Stimulated activated CD4-positive, alpha-beta T cell treated with anti-CD3 and anti-CD28 coated beads, Interleukin-1b, Interleukin-23, amount 100 ng/mL, for 1 hour (primary cell): ENCODE measurements at places on chromosomes 13 and 19.

GRCh38 chr19:14402332-14403144 is 16.6 kb downstream of the DDX39A start:
- no peak for DNase-seq

- DNase-seq = no peak
Observed at GRCh38 chr19:14540741-14541525, 11.5 kb downstream of the TECR start.

DNA sequence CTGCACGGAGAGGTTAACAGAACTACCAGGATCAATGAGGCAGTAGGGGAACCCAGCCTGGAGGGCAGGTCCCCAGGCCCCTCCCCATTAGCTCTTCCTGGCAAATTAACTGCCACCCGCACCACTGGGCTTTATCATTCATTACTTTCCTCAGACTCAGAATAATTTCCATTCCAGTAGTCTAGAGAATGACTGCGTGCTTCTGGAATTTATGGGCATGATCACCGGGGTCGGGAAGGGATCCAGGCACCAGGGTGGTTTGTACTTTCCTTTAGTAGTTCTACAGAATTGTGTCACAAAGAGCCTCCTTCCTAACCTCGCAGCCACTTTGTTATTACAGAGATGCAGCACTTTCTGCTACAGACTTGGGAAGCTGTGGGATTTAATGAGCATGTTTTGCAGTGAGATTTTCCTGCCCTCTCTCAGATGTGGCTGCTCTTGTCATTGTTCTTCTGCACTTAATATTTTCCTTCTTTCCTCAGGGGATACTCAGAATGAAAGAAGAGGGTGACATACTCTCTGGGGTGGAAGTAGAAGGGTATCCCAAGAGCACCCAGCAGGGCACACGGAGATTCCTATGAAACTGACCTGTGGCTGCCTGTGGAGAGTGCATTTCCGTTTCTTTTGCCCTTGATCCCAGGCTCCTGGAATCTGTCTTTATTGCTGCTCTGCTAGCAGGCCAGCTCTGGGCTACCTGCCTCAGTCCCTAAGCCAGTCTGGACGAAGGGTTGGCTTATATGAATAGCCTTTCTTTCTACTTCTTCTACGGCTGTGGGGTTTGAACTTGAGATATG is 285.0 kb upstream of the SLC10A2 start:
- no peak for DNase-seq

- DNase-seq = no peak
Observed at GRCh38 chr13:23637829-23638228, 67.6 kb downstream of the TNFRSF19 start.

- no peak for DNase-seq
Observed at GRCh38 chr19:55273978-55274707, 5.8 kb downstream of the HSPBP1 start.

DNA sequence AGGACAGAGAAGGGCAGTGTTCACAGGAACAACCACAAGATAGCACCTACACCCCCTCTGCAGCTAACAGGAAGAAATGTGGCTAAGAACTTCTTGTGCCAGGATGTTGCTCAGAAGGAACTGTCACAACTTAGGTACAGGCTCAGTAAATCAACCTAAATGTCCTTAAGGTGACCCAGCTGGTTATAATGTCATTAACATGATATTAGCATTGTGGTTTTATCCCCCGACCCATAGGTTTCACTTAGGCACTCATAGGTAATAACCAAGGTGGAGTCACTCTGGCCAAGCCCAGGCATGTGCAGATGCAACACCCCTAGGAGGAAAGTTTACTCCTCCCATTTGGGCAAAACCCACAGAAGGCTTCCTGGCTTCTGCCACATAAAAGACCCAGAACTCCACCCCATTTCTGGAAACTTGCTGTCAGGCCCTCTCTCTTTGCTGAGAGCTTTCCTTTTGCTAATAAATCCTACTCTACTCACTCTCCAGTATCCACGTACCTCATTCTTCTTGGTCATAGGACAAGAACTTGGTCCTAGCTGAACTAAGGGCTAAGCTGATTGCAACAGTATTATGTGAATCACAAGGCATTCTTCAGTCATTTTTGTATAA is 951.3 kb downstream of the SLITRK5 start:
- no peak for DNase-seq

DNA sequence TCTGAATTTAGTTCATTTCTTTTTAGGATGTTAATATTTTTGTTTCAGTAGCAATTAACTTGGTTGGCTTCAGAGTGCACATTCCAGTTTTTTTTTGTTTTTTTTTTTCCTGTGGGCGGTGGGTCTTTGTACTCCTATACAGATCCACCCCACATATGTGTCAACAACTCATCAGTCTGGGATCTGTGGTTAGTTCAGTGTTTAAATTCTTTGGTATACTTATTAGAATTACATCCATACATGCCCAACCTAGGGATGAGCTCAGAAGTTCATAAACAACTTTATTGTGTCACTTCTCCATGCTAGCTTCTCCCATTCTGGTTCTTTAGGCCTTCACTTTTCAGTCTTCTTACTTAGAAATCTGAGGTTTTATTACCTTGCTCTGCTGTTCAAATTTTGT is 50.9 kb downstream of the PCCA start:
- no peak for DNase-seq

DNA sequence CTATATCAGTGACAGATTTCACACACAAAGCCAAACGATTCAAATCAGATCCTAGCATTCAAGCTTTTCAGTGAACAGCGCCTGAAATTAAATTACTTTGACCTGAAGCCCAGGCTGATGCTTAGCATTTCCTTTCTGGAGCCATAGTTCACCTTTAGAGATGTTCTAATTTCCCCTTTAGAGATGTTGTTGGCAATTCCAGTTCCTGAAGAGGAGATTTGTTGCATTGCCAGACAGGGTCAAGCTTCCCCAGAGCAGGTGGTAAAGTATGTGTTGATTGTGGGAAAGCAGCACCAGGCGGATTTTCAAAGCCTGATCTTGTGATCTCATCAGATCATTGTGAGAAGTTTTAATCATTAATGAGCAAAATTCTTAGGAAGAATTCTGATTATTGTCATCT is 609.8 kb upstream of the KLF12 start:
- DNase-seq = no peak

DNA sequence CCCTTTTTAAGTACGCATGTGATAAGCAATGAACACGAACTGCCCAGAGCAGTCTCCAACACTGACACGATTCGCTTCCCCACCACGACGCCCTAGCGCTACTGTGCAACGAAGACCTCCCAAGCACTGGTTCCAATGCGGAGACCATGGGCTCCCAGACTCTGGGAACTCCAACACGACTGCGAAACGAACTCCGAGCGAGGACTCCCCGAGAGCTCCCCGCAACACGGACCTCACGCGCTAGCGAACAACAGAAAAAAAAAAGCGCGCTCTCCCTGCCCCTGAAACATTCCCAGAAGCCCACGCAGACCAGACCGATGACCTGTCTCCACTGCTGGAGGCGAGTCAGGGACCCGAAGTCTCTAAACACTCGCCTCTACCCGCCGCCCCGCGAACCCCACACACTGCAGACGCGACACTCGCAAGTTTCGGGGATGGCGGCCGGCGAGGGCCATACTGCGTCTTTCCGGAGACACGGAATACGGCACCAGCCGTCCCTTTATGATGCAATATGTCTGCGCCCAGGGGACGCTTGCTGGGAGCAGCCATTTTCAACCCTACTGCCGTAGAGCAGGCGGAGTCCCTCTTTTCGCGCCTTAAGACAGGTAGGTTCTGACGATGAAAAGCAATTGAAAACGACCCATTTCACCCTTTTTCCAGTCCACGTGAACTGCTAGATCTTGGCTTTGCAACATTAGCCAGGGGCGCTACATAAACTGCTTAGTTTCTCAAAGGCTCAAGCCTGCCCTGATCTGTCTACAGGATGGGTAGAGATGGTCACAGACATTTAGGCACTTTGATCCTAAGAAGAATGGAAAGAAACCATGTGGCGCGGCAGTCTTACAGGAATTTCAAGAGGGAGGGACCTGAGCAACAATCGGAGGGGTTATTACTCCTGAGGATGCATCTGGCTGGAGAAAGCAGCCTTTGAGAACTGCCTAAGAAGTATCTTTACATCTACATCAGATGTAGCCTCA is at the start of gene ZNF577:
Gene ZNF577, minus strand, starts transcription at position 430 of the 977 bp plus-strand sequence. CDS start 7,569 bp downstream, outside the sequence.
- peak; percentile 29 for DNase-seq

GRCh38 chr19:2084993-2085720 is 11.0 kb downstream of the MOB3A start:
- DNase-seq = peak; percentile 92

DNA sequence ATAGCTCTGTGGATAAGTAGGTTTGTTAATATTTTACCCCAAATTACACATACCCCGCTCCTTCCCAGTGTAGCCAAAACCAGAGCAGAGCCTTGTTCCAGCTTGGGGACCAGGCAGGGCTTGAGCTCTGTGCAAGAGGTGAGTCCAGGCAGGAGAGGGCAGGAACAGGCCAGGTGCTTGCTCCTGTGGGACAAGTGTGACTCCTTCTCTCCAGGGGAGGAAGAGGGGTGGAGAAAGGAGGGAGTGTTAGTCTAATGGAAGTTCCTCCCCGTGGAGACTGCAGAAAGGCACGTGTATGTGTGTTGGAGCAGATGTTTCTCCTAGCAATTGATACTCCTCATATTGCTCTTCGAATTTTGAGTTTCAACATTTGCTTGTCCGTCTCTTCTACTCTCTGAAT is 201.0 kb downstream of the FGF9 start:
- no peak for DNase-seq

DNA sequence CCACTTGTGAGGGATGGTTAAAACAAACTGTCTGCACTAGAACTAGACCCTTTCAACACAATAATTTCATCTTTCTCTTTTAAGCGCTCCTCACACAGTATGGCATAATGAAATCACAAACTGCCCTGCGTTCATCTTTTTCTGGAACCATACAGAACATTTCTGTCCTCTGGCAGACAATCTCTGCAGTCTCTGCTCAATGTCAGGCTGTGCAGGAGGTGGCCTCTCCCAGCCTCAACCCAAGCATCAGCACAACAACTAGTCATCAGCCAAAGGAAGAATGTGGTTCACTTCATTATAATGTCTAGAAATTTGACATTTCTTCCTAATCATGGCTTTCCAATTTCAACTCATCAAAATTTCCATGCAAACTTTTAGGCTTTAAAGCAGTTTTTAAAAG is 125.1 kb upstream of the STARD13 start:
- no peak for DNase-seq

DNA sequence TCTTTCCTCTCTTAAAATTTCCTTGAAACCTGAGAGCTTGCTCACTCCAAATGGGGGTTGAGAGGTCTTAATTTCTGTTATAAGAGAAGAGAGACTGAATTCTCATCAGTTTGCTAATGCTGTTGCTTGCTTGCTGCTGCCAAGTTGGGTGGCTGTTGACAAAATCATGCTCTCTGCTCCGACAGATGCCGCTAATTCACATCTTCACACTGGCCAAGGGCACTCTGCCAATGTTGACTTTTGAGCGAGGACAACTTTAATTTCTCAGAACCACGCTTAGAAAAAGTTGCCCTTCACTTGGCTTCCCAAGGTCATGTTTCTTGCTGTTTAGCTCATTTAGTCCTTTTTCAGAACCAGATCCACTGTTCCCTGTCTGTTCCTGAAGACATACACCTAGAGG is 402.9 kb downstream of the HS6ST3 start:
- DNase-seq = no peak

DNA sequence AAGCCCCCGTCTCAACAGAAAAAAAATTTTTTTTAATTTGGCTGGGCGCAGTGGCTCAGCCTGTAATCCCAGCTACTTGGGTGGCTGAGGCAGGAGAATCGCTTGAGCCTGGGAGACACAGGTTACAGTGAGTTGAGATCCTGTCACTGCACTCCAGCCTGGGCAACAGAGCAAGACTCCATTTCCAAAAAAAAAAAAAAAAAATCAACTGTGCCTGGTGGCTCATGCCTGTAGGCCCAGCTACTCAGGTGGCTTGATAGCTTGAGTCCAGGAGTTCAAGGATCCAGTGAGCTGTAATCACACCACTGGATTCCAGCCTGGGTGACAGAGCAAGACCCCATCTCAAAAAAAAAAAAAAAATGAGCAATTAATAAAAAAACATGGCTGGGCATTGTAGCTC is 1.3 kb upstream of the DOHH start:
- no peak for DNase-seq

DNA sequence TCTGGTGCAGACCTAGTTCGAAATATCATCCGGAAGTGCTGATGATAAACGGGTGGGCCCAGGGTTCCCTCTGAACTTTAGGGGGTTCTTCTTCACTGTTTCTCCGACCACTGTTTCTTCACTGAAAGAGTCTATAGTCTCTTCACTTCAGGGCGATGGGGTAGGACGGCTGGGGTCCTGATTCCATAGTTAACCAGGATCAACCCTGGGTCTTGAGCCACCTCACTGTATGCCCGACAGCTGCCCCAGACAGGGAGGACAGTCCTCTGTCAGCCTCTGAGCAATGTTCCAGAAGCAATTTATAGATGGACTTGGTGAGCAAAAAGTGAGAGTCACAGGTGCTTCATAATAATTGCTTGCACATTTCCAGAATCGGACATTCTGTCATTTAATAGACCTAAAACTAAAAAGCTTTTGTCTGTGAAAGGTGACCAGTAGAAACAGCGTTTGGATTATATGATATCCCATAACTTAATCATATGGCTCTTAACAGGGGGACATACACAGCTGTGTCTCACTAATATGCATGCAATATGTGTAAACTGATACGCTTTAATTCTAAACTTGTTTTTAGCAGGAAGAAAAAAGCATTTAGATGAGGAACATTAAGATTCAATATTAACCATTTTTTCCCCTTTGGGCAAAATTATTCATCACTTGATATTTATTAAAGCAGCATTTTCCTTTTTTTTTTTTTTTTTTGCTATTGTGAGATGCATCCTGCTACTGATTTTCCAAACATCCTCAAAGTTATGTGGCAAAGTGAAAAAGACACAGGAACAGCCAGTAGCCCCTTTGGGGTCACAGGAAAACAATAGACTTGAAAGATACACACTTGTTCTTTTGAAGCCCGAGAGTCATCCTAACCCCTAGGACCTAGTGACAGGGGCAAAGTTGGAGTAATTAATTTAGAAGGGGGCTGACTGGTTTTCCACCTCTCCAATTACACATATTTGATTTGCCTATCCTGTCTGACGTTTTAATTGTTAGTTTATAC is 277.0 kb downstream of the ZNF536 start:
- no peak for DNase-seq

GRCh38 chr13:90675129-90675528 is 672.4 kb upstream of the MIR17HG start:
- no peak for DNase-seq

- DNase-seq = no peak
Observed at GRCh38 chr19:45629704-45630103, 9.5 kb downstream of the EML2 start.

GRCh38 chr19:11198175-11198534 is 810 bp upstream of the KANK2 start:
- no peak for DNase-seq

DNA sequence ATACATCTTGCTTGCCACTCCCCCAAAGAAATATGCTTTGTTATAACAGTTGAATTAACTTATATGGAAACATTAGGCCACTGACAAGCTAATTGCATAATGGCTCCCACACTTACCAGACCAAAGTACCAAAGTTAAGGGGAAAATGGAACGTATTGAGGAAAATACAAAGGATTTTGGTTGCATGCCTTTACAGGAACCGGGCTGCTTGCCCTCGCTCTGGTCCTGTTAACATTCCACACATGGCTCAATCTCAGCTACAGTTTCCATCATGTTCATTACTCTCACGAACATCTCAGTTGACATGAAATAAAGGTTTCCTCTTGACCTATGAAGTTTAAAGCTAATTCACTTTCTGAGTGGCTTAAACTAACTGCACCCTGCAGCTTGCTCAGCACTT is 220.7 kb upstream of the RXFP2 start:
- DNase-seq = no peak

GRCh38 chr19:14187561-14187960 is 18.4 kb downstream of the ADGRL1 start:
- no peak for DNase-seq

GRCh38 chr13:96844195-96844594 is 150.1 kb downstream of the OXGR1 start:
- no peak for DNase-seq

GRCh38 chr13:36214163-36214921 is at the start of gene SOHLH2:
SOHLH2 (minus strand) TSS chr13:36214556; CDS start chr13:36214526, 30 bp downstream.
- DNase-seq = no peak
